NCI-H146 (cell line): ENCODE measurements at places on chromosomes 5 and 9.

GRCh38 chr5:120124961-120125360, 339.1 kb upstream of the PRR16 start:
- DNase-seq: no peak

DNA sequence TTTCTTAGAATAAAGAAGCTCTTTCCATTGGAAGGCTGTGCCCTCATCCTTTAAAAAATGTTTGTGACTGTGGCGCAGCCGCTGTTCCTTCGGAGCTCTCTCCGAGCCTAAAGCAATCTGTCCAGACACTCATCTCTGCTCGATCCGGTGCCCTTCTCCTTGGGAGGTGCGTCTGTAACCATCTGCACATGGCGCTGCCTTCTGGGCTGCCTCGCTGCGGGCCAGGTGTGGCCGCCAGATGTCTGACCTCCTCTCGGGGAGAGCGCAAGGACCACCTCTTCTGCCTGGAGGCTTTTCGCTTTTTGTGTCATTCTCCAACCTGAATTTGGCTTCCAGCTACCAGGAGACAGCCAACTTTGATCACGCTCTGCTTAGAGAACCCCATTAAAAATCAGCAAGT, 153.4 kb upstream of the PTCH1 start:
- DNase-seq: no peak

GRCh38 chr9:5832071-5832537, 813 bp downstream of the ERMP1 start:
- DNase-seq: no peak

DNA sequence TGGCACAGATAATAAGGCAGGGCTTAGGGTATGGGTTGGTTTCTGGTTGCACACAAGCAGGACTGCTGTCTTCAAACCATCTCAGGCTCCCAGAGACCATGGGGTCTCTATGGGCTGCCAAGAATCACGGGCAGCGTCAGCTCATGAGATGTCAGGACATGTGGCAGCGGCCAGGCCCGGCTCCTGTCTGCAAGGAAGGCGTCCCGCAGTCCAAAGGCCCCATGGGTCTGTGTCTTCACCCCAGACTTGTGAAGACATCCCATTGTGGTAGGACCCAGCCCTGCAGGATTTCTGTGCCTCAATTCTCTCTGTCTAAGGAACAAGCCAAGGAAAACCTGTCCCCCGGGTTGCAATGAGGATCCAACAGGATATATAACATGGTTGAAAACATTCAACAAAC, 32.6 kb downstream of the IPPK start:
- no peak for DNase-seq

DNA sequence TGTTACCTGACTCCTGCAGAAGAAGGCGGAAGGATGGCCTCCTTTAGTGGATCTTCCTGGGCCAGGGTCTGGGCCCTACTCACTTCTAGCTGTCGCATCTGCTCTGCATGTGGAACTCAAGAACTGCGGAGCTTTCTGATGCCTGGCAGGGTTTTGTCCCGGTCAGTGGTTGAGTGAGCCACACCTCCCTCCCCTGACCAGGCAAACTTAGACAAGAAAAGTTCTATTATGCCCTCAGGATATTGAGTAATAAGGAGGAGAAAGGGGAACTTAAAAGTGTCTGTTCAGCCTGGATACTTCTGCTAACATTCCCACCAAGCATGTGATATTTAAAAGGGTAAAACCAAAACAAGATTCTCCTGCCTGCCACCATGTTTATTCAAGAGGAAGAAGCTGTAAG, at the start of gene FYB1:
Gene FYB1, minus strand, starts transcription at position 127 of the 400 bp plus-strand sequence. CDS start 16,603 bp downstream, outside the sequence.
- DNase-seq: no peak

DNA sequence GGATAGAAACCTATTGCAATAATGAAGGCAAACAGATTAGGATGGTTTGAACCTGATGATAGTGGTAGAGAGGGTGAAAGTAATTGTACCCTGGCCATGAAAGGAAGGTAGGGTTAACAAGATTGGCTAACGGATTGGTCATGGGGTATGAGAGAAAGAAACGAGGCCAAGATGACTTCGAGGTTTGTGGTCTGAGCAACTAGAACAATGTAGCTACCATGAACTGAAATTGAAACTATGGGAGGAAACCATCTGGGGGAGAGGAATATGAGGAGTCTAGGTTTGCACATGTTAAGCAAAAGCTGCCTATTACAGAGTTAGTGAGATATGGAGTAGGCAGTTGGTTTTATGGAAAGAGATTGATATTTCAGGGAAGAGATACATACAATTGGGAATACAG, 406.0 kb downstream of the PRELID2 start:
- DNase-seq: no peak

- peak; percentile 4 for DNase-seq
These were observed 28.7 kb downstream of the DNAJC21 start for GRCh38 chr5:34957857-34958690.

DNA sequence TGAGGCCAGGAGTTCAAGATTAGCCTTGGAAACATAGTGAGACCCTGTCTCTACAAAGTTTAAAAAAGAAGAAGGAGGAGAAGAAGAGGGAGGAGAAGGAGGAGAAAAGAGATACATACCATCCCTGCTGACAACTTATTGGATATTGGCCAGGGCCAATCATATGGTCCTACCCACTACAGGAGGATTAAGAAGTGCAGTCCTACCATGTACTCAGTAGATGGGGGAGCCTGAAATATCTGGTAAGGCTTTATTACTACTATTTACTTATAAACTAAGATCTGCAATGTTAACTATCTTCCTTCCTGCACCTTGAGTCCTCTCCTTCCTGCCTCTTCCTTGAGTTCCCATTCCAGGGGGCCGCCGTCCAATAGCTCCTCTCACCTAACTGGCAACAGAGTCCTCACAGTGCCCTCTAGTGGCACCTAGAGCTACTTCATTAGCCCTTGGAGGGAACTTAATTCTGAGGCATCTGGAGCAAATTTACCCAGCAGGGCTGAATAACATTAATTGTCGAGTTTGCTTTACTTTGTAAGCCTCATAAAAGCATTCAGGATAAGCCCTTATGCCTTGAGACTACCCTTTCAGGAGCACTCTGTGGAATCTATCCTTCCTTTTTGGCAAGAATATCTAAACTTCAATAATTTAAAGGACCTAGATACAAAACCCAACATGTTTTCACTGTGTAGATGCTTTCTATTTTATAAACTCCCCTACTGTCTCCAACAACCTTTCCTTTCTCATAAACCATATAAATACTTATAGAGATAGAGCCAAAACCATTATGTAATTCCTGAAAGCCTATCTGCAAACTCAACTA, 39.1 kb upstream of the RANBP6 start:
- peak; percentile 84 for DNase-seq

DNA sequence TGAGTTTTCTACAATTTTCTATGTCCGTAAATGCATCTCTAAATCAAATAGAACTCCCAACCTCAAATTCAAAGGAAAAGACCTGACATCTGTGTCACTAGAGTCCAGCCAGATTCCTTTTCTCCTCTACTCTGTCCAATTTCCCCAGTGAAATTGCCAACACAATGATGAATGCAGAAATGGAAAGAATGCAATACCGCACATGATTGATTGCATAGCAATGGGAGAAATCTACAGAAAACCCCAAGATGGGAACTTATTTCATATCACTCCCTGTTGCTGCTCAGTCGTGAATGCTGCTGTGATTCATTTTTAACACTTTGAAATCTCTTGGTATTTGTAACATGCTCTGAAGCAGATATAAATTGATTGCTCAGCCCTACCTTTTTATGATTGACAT, 355.1 kb upstream of the TUSC1 start:
- DNase-seq: no peak

- DNase-seq: peak; percentile 28
These were observed 7.2 kb downstream of the GAPT start for GRCh38 chr5:58498340-58498942.

- DNase-seq: peak; percentile 56
These were observed 13.9 kb upstream of the BASP1 start for GRCh38 chr5:17203329-17204132.

GRCh38 chr9:90774682-90775081, 26.9 kb upstream of the SYK start:
- DNase-seq: peak; percentile 20

DNA sequence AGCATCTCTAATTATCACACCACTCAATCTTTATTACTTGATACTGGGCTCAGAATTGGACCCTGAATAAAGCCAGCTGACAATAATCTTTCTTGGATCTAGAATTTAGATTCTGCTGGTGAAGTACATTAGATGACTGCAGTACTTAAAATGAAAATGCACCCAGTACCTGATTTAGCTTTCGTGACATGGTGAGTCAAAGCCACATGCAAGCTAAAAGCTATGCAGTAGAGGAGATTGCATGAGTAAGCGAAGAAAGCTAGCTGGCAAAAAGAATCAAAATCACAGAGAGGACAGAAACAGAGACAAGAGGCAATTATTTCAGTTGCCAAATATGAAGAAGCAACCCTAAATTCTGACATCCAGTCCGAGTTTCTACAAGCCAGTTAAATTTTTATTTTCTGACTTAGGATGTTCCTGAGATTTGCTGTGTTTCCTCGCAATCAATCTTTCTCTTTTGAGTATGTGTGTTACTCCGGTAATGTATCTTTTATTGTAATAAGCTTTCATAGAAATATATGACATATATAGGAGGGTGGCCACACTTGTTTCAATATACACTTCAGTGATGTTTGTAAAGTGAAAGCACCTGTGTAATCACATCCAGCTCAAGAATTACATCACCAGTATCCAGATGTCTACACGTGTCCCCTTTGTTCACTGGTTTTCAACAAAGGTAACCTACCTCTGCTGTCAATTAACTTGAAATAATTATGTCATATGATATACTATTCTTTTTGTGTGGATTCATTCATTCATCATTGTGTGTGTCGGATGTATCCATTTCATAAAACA, 101.7 kb downstream of the CDH18 start:
- DNase-seq: peak; percentile 25

- peak; percentile 71 for DNase-seq
These were observed 87.5 kb upstream of the PPP2R2B start for GRCh38 chr5:146965761-146966659.

DNA sequence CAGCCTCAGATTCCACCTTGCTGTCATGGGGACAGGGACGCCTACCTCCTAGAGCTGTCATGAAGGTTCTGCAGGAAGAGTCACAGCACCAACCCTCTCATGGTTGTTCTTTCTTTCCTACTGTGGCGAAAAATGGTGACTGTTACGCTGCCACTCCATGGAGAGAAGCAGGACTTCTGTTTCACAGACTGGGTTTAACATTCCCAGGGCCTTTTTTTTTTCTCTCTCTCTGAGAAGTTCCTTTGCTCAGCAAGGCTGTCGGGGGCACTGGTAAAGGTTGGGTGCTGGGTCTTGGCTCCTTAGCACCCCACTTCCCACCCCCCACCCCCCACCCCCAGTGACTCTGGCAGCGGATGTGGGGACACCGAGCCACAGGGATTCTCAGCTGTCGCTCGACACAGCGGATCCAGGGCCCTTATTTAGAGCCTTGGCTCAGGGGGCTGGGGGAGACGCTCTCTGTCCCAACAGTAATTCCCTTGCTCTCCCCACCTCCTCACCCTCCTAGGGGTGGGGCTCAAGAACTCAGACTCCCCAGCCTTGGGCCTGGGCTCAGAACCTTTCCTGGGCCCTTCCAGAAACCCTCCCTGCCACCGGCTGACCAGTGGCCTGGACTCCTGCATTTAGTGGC, 34.4 kb downstream of the DUSP1 start:
- no peak for DNase-seq

- no peak for DNase-seq
These were observed 29.4 kb downstream of the PNPLA7 start for GRCh38 chr9:137520614-137521404.

GRCh38 chr5:15694696-15695214, 194.8 kb downstream of the FBXL7 start:
- DNase-seq: no peak

DNA sequence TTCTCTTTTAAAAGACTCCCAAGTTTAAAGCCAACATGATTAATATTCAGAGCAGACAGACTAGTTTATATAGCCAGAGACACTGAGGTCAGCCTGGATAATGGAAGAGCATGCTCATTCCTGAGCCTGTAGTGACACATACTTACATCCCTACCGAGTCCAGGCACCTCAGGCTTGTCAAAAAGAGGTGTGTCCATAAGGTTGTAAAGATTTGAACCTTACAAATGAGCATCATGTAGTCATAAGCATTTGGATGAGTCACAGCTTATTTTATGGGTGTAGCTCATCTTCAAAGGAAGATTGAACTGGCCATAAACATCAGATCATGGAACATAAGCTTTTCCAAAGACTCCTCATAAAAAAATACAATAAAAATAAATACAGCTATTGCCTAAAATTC, 333.5 kb downstream of the EFNA5 start:
- DNase-seq: no peak

DNA sequence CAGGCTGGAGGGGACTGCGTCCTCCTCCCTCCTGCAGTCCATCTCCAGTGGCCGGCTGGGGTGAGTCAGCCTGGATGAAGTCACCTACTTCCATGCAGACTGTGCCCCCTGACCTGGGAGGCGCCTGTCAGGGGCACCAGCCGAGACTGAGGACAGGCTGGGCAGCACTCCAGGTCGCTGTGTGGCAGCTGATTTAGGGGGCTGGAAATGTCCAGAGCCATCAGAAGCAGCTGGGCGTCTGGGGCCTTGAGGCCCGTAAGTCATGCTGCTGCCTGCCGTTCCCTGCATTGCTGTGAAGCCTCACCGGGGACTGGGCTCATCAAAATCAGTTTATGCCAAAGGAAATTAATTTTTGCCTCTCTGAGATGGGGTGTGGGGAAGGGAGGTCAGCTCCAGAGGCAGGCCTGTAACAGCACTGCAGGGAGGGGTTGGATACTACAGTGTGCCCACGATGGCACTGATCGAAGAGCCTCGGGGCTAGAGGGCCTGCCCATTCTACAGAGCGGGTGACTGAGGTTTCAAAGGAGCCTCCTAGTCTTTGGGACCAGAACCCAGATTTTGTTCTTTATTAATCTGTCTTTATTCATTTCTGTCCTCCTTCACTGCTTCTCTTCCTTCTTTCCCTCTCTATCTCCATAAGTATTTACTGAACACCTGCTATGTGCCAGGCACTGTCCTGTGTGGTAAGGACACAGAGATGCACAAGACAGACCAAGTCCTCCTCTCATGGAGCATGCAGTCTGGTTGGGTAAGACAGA, 70.4 kb upstream of the PSD2 start:
- no peak for DNase-seq

DNA sequence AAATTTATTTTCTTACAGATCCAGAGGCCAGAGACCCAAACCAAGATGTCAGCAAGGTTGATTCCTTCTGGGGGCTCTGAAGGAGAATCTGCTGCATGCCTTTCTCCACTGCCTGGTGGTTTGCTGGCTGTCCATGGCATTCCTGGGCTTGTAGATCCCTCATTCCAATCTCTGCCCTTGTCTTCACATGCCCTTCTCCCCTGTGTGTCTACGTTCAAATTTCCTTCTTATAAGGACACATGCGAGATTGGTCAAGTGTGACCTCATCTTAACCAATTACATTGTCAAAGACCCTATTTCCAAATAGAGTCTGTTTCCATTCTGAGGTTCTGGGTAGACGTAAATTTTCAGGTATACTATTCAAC, 84.5 kb upstream of the RAI14 start:
- no peak for DNase-seq

DNA sequence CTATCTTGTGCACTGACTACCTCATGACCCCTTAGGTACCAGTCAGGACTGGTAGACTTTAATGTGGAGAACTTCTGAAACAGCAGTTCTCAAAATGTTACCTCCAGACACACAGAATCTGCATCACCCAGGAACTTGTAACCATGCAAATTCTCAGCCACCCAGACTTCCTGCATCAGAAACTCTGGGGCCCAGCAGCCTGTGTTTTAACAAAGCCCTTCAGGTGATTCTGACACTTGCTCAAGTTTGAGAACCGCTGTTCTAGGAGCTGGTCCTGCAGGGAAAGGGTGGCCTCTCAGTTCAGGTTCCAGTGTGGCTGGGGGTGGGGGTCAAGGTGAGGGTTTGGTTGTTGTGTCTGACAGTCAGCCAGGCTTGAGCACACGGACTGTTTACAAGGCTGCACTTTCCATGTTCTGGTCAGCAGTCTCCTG, 28.4 kb downstream of the ZFP62 start:
- DNase-seq: no peak
